Bladder microvascular endothelial cell (primary cell): ENCODE measurements at places on chromosomes 7 and 10. TPM values are rescaled to one million over a fixed set of nuclear protein-coding genes. Genes with fewer than 3 reads are reported as not detected.

Gene SFTPA1
- total RNA-seq, result not detected in 2 replicates

Gene CPED1
- 2.2 and 5.0 TPM in 2 replicates for total RNA-seq

Gene CCDC3
- total RNA-seq, result 1.5 and 4.8 TPM in 2 replicates

Gene SEMA3E
- total RNA-seq, result 0.32 and 1.7 TPM in 2 replicates

Gene ASZ1
- total RNA-seq, result not detected in 2 replicates

Gene CPXM2
- total RNA-seq, result 0.38 and 4.9 TPM in 2 replicates

Gene CDK14
- 4.2 and 4.3 TPM in 2 replicates for total RNA-seq

Gene FFAR4
- not detected in 2 replicates for total RNA-seq

Gene ASAH2
- total RNA-seq, result 0.31 and 0.49 TPM in 2 replicates

Gene ATG9B
- total RNA-seq, result 0.19 TPM in 1 of 2 replicates, not detected in the other

Gene ADGRA1
- total RNA-seq, result under 0.01 TPM in 2 replicates
